ENCODE measurements at places on chromosomes 11 and 22.

GRCh38 chr11:88619656-88620385 is 282.3 kb upstream of the CTSC start:
- no peak for DNase-seq
- no peak overlapping the region for H3K27ac ChIP-seq
- no peaks in the 10 kb centered on the region for H3K4me1 ChIP-seq
- H3K36me3 ChIP-seq = no peaks in the 10 kb centered on the region
- no peak overlapping the region for H3K4me3 ChIP-seq

DNA sequence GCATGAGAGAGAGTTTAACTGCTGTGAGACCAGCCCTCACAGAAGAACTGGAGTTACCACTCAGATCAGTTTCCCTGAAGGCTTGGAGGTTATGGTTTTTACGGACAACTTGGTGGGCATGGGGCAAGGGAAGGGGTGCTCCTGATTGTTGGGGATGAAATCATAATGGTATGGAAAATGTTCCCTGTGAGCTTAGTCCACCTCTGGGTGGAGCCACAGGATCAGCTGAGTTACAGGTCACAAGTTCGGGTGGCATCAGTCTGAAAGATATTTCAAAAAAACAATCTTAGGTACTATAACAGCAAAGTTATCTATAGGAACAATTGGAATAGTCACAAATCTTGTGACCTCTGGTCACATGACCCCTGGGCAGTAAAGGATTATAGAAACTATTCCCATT is 162.9 kb downstream of the DLG2 start:
- no peak for DNase-seq
- no peak overlapping the region for H3K27ac ChIP-seq
- no peak overlapping the region for H3K4me3 ChIP-seq
- no peaks in the 10 kb centered on the region for H3K27me3 ChIP-seq

GRCh38 chr22:36776722-36777121 is 803 bp upstream of the IFT27 start:
- no peaks in the 10 kb centered on the region for H3K36me3 ChIP-seq
- peaks cover 11% of the 10 kb centered on the region for H3K4me1 ChIP-seq
- H3K27me3 ChIP-seq = no peaks in the 10 kb centered on the region
- no peak overlapping the region for H3K27ac ChIP-seq
- H3K4me3 ChIP-seq = peak overlapping the region; percentile 94
- no peak for DNase-seq

GRCh38 chr22:46929046-46929709 is 166.7 kb downstream of the TBC1D22A start:
- no peak overlapping the region for H3K27ac ChIP-seq
- H3K27me3 ChIP-seq = no peaks in the 10 kb centered on the region
- no peaks in the 10 kb centered on the region for H3K4me1 ChIP-seq
- DNase-seq = no peak

DNA sequence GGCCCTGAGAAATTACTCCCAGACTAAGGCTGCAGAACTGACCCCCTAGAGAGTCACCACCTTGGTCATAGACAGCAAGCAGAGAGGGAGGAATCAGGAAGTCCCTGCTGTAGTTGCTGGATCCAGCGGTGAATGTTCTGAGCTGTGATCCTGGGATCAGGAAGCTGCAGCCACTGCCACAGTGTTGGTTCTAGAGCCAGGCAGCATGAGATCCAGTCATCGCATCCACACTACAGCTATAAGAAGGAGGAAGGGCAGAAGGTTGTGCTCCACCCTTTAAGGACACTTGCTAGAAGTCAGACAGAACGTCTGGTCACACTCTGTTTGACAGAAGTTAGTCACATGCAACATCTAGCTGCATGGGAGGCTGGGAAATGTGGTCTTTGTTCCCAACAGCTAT is 104.7 kb upstream of the OR4B1 start:
- DNase-seq = no peak
- H3K4me1 ChIP-seq = no peaks in the 10 kb centered on the region
- no peak overlapping the region for H3K4me3 ChIP-seq
- no peaks in the 10 kb centered on the region for H3K27me3 ChIP-seq
- no peaks in the 10 kb centered on the region for H3K36me3 ChIP-seq
- H3K27ac ChIP-seq = no peak overlapping the region

GRCh38 chr11:115759622-115760460 is 255.6 kb upstream of the CADM1 start:
- H3K4me1 ChIP-seq = peaks cover 22% of the 10 kb centered on the region
- no peaks in the 10 kb centered on the region for H3K36me3 ChIP-seq
- H3K27ac ChIP-seq = no peak overlapping the region
- H3K27me3 ChIP-seq = no peaks in the 10 kb centered on the region
- DNase-seq = peak; percentile 41

GRCh38 chr22:40533712-40534378 is 102.7 kb downstream of the MRTFA start:
- H3K27ac ChIP-seq = peak overlapping the region; percentile 60
- no peaks in the 10 kb centered on the region for H3K36me3 ChIP-seq
- no peaks in the 10 kb centered on the region for H3K27me3 ChIP-seq
- H3K4me3 ChIP-seq = peak overlapping the region; percentile 40
- no peak for DNase-seq
- H3K4me1 ChIP-seq = peaks cover 31% of the 10 kb centered on the region

GRCh38 chr11:2826679-2827056 is 58.9 kb downstream of the CDKN1C start:
- DNase-seq = no peak
- no peaks in the 10 kb centered on the region for H3K27me3 ChIP-seq

DNA sequence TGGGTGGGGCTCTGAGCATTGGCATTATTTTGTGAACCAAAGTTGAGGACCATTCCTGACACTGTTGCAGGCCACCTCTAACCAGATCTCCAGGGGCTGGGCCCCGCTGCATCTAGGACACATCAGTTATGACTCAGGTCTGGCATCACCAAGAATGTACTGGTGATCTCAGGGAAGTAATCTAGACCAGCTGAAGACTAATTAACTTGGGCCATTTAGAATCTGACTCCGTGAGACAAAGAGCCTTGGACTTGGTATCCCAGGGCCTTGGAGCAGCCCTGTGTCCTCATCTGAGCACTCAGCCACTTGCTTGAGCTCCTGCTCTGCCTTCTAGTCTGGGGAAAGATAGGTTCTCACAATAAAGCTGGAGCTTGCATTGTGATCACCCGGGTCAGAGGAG is 200.6 kb downstream of the KIRREL3 start:
- no peak for DNase-seq
- no peaks in the 10 kb centered on the region for H3K36me3 ChIP-seq
- no peaks in the 10 kb centered on the region for H3K4me1 ChIP-seq
- H3K27ac ChIP-seq = no peak overlapping the region
- no peak overlapping the region for H3K4me3 ChIP-seq

DNA sequence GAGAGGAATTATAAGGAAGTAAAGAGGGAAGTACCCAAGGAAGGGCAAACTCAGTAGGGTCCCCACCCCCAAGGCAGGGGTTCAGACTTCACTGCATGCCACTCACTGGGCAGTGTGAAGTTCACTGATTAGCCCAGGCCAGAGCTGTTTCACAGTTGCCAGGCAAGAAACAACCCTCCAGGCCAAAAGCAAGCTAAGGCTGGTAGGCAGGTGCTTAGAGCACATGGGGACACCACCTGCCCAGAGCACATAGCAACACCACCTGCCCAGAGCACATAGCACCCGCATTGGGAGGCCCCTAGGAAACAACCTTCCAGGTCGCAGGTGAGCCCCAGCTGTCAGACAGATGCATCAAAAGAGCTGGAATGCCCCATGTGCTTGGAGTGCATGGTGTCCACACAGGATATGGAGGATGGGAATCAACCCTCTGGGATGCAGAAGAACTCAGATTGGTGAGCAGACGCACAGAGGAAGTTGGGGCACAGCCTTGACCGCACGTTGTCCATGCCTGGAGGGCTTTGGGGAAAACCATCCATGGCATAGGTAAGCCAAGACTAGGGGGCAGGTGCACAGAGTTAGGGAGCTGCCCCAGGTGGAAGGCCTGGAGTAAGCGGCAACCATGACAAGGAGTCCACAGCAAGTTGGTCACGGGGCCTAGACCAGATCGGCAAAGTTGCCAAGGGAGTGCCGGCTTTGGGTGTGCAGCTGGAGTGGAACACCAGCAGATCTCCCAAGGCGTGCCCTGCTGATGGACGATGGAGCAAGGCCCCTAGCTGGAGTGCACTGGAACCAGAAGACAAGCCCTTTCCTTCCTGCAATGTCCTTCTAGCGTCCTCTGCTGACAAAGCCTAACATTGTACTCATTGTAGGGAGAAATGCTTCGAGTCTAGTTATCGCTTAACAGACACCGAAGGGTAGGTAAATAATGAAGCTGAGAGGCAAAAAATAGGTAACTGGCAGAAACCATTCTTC is 7.8 kb upstream of the TMEM216 start:
- H3K36me3 ChIP-seq = peaks cover 6% of the 10 kb centered on the region
- no peak overlapping the region for H3K4me3 ChIP-seq
- no peak overlapping the region for H3K27ac ChIP-seq
- H3K27me3 ChIP-seq = no peaks in the 10 kb centered on the region

- no peak overlapping the region for H3K27ac ChIP-seq
- DNase-seq = no peak
- peaks cover under 1% of the 10 kb centered on the region for H3K36me3 ChIP-seq
These were observed 3.7 kb downstream of the FAM180B start for GRCh38 chr11:47589977-47590861.

GRCh38 chr11:84019571-84020194 is 733.5 kb upstream of the CCDC90B start:
- no peak overlapping the region for H3K4me3 ChIP-seq
- no peak overlapping the region for H3K27ac ChIP-seq
- H3K4me1 ChIP-seq = no peaks in the 10 kb centered on the region
- H3K27me3 ChIP-seq = no peaks in the 10 kb centered on the region

GRCh38 chr11:82683029-82683428 is 50.6 kb downstream of the FAM181B start:
- no peaks in the 10 kb centered on the region for H3K36me3 ChIP-seq
- no peaks in the 10 kb centered on the region for H3K27me3 ChIP-seq
- H3K4me1 ChIP-seq = no peaks in the 10 kb centered on the region
- DNase-seq = no peak

GRCh38 chr11:20949585-20949984 is 280.2 kb downstream of the NELL1 start:
- no peak for DNase-seq
- no peak overlapping the region for H3K27ac ChIP-seq
- no peak overlapping the region for H3K4me3 ChIP-seq
- H3K27me3 ChIP-seq = no peaks in the 10 kb centered on the region
- H3K36me3 ChIP-seq = no peaks in the 10 kb centered on the region

DNA sequence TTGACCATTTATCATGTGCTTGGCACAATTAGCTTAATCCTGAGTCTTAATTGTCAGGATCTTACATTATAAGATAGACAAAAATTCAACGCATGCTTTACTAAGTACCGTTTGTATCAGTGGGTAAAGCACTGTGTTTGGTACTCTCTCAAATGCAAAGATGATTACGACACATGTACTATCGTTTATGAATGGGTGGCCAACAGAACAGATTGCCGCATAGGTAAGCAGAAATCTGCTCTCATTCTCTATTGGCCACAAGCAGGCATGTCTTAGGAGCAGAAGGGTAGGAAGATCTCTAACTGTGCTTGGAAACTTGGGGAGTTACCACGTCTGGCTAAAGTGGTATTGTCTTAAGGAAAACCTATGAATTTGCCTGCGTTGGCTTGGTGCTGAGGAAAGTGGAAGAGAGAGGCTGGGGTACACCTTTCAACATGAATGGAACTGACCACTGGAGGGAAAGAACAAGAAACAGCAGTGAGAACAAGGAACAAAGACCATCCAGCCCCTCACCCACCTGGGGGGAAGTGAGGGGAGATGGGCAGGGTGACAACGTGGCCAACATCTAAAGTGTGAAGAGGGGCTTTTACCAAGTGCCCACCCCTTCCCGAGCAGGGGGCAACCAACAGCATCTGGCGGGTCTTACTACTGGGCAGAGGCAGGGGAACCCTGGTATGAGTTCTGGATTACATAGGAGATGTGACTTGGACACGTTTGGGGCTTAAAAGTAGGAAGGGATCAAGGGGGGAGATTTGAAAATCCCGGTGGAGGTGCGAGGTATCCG is 1.0 kb upstream of the TUBA8 start:
- DNase-seq = no peak
- H3K4me1 ChIP-seq = peaks cover 47% of the 10 kb centered on the region
- peak overlapping the region; percentile 62 for H3K4me3 ChIP-seq
- no peaks in the 10 kb centered on the region for H3K36me3 ChIP-seq

GRCh38 chr11:101445761-101446160 is 138.0 kb downstream of the TRPC6 start:
- peaks cover 34% of the 10 kb centered on the region for H3K4me1 ChIP-seq
- H3K4me3 ChIP-seq = no peak overlapping the region
- no peaks in the 10 kb centered on the region for H3K36me3 ChIP-seq
- no peak for DNase-seq
- H3K27me3 ChIP-seq = no peaks in the 10 kb centered on the region

DNA sequence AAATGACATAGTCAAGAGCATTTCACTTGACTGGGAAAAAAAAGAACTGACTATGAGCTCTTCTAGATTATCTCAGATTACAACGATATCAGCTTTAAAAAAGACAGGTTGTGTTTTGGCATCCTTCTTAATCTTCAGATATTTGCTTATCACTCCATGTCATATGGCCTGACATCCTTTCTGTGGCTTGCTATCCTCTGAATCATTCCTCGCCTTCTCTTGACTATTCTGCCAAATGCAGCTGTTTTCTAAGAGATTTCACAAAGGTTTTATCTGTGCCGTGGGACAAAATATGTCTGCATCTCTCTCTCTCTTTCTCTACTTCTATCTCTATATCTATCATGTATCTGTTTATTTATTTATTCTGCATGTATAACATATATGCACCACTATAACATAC is 746.1 kb downstream of the CNTN5 start:
- DNase-seq = no peak
- H3K27me3 ChIP-seq = no peaks in the 10 kb centered on the region
- no peak overlapping the region for H3K27ac ChIP-seq
- no peak overlapping the region for H3K4me3 ChIP-seq
- H3K36me3 ChIP-seq = no peaks in the 10 kb centered on the region

GRCh38 chr22:38213990-38214301 is 12.2 kb downstream of the MAFF start:
- no peaks in the 10 kb centered on the region for H3K27me3 ChIP-seq
- no peak for DNase-seq
- no peak overlapping the region for H3K4me3 ChIP-seq
- peaks cover 25% of the 10 kb centered on the region for H3K36me3 ChIP-seq
- no peak overlapping the region for H3K27ac ChIP-seq
- H3K4me1 ChIP-seq = peaks cover 11% of the 10 kb centered on the region

DNA sequence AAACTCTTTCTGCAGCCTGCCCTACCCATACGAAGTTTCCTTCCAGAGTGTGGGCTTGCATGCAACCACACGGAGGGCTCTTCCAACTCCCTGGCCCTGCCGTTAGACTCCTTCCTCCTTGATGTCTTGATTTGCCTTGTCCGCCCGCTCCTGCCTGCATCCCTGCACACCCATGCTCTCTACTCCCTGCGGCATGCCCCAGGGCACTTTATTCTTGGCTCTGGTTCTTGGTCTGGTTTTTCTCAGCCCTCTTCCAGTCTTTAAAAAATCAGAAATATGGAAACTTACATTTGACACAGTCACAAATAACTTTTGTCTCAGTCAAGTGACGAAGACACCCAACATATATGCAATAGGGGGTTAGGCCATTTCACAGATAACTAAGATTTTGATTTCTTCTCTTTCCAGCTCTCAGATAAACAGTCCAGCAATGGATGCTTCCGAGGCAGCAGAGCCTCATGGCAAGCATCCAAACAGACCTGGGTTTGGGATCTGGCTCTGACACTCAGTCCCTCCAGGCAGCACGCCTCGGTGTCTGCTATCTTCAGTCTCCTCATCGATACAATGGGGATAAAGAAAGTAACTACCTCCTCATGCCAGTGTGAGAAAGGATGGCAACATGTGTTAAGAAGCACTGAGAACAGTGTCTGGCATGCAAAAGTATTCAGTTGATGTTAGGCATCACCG is 15.7 kb upstream of the OPCML start:
- no peak for DNase-seq
- H3K27ac ChIP-seq = no peak overlapping the region

Measured in heart right ventricle (tissue), 16 donors.